ENCODE measurements at places on chromosomes 12 and 14.

- DNase-seq, result no peak
Measured at GRCh38 chr14:70700955-70701585, 59.4 kb downstream of the TTC9 start.

DNA sequence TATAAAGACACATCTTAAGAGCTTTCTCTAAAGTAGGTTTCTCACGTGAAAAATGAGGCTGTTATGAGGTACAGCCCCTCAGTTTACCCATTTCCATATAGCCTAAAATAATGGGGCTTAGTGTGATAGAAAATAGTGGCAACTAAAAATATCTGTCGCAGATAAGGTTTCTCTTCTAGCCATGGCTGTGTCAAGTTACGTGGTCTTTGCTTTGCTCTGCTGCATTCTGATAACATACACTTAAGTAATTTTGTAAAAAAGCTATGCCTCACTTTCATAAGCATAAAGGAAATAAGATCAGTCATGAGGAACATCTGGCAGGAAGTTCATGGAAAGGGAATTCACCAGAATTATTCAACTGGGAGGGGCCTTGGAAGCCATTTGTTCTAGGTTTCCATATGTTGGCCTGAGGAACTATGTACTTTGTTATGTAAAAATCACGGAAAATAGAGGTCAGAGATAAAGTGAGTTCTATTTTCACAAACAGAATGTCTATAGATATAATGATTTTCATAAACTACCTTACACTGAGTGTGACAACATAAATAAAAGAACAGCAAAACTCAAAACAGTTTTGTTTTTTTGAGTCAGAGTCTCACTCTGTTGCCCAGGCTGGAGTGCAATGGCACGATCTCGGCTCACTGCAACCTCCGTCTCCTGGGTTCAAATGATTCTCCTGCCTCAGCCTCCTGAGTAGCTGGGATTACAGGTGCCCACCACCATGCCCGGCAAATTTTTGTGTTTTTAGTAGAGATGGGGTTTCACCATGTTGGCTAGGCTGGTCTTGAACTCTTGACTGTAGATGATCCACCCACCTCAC is 195.6 kb upstream of the KRR1 start:
- no peak for DNase-seq

- no peak for DNase-seq
Measured at GRCh38 chr12:115147916-115148315, 463.9 kb upstream of the TBX3 start.

GRCh38 chr14:34837801-34838322 is 37.3 kb downstream of the BAZ1A start:
- no peak for DNase-seq

Measured in non-pigmented ciliary epithelial cell (primary cell).